ENCODE measurements at places on chromosomes 1 and 21.

GRCh38 chr1:225449261-225449660, 21.4 kb upstream of the LBR start:
- no peak for DNase-seq

GRCh38 chr1:55446351-55446750, 231.2 kb upstream of the USP24 start:
- DNase-seq = no peak

GRCh38 chr1:214660900-214661299, 57.9 kb downstream of the CENPF start:
- DNase-seq = no peak

DNA sequence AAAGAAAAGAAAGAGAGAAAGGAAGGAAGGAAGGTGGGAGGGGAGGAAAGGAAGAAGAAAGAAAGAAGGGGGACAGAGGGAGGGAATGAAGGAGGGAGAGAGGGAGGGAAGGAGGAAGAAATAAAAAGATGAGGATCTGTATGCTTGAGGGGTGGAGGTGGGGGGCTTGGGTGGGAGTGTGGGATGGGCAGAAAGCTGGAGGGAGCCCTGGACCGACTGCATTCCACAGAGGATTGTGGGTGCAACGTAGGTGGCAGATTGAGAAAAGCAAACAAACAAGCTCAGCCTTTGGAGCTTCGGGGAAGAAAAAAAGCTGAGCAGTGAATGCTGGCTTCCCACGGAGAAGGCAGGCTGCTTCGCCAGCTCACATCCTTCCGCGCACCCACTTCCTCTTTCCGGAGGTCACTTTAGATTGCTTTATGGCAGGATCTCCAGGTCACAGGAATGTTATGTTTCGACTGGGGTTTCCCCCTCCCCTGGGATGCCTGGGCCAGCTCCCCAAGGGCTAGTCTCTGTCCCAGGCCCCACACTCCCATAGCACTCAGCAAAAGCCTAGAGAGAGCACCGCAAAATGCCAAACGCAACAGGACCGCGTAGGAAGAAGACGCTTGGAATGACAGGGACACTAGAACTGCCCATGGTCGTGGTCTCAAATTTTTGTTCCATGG, 20.7 kb upstream of the LGALS8 start:
- DNase-seq = no peak

GRCh38 chr1:12756768-12757413, 10.9 kb downstream of the CFAP107 start:
- no peak for DNase-seq

GRCh38 chr1:197778366-197778945, 3.2 kb upstream of the DENND1B start:
- DNase-seq = no peak

DNA sequence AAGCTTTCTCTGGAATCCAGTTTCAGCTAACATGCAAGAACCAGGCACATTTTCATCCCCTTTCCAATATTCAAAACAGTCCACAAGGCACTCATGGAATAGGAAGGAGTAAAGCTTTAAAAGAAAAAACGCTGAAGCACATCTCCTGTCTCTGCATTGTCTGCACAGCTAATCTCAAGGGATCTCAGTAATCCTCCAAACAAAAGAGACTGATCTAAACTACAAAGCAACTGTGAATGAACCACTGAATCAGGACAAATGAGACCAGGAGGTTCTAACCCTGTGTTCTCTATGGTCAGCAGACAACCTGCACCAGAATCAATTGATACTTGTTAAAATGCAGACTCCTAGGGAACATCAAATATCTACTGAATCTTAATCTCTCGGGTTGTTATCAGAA, 399.0 kb downstream of the HHAT start:
- no peak for DNase-seq

DNA sequence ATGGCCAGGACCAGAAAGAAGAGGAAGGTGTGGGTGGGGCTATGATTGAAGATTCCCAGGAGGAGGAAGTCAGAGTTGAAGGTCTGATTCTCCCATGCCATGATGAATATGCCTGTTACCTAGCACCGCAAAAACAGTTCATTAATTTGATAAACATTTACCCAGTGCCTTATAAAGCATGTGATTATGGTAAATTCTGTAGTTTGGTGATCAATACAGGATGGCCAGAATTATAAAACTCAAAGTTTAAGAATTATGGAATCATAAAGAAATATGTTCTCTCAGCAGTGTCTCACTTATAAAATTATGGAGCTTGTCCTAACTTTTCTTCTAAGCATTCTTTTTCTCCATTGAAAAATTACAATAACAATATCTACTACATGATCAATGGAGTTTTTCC, at the start of gene OR2M7:
Gene OR2M7 (minus strand): TSS at position 101 of the 400 bp plus-strand sequence. CDS start 0 bp downstream, at position 101.
- no peak for DNase-seq

DNA sequence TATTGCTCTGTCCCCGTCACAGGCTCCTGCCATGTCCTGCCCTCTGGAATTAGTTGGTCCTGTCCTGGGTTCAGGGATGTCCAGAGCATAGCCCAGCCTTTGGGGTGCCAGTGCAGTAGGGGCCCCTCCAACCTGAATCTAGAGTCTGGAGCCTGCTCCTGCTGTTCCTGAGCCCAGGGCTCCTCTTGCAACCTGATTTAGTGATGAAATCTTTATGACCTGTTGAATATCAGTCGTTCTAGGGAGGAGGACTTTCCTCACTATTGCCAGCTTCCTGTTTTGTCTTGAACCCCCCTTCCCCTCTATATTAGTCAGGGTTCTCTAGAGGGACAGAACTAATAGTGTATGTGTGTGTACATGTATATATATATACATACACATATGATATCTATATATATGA, 42.5 kb upstream of the STUM start:
- DNase-seq = no peak

- no peak for DNase-seq
These were observed 55.1 kb downstream of the COL18A1 start for GRCh38 chr21:45460011-45460565.

DNA sequence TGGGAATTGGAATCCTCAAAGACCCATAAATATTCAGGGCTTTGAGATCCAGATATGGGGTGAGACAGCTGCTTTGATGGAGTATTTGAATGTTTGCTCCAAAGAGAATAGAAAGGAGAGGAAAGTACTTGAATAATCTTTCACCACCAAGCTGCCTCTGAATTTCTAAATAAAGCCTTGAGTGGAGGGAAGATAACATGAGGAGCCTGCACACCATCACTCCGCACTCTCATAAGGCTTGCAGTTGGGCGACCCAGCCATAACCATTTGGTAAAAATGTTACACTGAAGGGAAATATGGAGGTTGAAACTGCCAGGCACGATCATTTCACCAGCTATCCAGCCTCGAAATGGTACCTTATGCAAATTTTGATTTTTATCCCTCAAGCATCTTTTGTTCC, 38.4 kb downstream of the VCAM1 start:
- DNase-seq = no peak

- DNase-seq = no peak
These were observed 139.6 kb upstream of the NRIP1 start for GRCh38 chr21:15204140-15204969.

DNA sequence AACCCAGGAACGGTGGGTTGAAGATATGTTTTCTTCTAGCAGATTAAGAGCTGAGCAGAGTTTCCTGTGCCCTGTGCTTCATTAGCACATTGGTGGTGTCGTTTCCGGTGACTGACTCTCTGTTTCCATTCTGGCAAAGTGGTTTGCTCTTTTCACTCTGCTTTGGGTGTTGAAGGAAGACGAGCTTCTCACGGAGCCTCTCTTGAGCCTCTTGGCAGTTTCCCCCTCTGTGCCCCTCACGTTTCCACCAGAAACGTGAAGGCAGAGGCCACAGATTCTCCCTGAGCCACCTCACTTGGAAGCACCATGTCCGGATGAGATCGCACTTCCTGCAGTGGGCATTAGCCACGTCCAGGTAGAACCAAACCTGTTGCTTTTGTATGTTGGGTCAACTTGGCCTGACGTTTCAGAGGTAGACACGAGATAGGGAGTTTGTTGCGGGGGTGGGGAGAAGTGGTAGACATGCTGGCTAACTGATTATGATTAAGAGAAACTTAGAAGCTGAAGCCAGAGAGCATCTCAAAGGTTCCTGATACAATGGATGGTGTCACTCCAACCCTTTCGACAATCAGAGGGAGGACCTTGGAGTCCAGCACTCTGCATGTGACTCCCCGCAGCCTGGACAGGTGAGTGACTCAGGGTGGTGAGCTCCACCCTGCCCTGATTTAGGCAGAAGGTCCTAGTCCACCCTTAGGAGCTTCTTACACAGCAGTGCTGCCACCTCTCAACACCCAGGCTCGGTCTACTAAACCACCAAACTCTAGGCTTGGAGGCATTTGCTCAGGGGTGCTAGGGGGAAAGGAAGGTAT, at the start of gene LAX1:
Gene LAX1 (plus strand): TSS at position 155 of the 809 bp plus-strand sequence. CDS start 383 bp downstream, at position 538.
- peak; percentile 64 for DNase-seq

GRCh38 chr1:110035236-110035752, 870 bp downstream of the STRIP1 start:
- no peak for DNase-seq

- no peak for DNase-seq
These were observed 17.6 kb downstream of the RIT1 start for GRCh38 chr1:155893389-155894142.

GRCh38 chr1:3172431-3173380, 103.7 kb downstream of the PRDM16 start:
- DNase-seq = no peak

- DNase-seq = no peak
These were observed 20.0 kb downstream of the METTL13 start for GRCh38 chr1:171801487-171801891.

- DNase-seq = no peak
These were observed 121.4 kb upstream of the ZBTB40 start for GRCh38 chr1:22330092-22330759.

DNA sequence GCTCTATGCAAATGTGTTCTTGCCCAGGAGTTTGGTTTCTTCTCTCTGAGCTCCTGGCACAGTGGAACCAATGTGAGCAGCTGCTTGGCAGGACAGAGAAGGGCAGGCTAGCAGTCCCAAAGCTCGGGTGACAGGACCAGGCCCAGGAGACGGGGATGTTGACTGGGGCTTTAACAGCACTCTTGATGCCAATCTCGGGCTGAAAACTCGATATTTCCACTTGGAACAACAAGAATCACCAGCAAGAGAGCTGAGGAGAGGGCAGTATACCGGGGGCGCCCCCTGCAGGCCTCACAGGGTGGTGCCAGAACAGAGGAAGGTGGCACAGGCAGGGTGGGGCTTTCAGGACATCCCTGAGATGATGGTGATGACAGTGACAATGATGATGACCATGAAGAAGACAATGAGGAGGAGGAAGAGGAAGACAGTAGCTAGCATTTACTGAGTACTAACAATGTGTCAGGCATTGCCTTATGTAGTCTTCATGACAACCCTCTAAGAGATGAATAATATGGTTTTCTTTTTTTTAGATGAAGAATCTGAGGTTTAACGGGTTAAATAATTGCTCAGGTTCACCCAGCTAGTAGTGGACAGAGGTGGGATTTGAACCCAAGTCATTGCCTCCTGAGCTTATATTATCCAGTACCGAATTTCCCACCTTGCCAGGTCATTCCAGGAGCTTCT, 2.7 kb upstream of the KCNJ9 start:
- no peak for DNase-seq

GRCh38 chr1:7322912-7323311, 448.2 kb upstream of the VAMP3 start:
- no peak for DNase-seq

DNA sequence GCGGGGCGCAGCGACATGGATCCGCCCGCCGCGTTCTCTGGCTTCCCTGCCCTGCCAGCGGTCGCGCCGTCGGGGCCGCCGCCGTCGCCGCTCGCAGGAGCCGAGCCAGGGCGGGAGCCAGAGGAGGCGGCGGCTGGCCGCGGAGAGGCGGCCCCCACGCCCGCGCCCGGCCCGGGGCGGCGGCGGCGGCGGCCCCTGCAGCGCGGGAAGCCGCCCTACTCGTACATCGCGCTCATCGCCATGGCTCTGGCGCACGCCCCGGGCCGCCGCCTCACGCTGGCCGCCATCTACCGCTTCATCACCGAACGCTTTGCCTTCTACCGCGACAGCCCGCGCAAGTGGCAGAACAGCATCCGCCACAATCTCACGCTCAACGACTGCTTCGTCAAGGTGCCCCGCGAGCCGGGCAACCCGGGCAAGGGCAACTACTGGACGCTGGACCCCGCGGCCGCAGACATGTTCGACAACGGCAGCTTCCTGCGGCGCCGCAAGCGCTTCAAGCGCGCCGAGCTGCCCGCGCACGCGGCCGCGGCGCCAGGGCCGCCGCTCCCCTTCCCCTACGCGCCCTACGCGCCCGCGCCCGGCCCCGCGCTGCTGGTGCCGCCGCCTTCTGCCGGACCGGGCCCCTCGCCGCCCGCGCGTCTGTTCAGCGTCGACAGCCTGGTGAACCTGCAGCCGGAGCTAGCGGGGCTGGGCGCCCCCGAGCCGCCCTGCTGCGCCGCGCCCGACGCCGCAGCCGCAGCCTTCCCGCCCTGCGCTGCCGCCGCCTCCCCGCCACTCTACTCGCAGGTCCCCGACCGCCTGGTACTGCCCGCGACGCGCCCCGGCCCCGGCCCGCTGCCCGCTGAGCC, 459 bp downstream of the FOXE3 start:
- no peak for DNase-seq

- no peak for DNase-seq
These were observed 3.7 kb downstream of the HSD11B1 start for GRCh38 chr1:209708297-209708696.

- DNase-seq = no peak
These were observed at the start of gene SEC16B for GRCh38 chr1:177969825-177970371. TSS of gene SEC16B (minus strand) at chr1:177970058. CDS start at chr1:177967981, 2,077 bp downstream.

DNA sequence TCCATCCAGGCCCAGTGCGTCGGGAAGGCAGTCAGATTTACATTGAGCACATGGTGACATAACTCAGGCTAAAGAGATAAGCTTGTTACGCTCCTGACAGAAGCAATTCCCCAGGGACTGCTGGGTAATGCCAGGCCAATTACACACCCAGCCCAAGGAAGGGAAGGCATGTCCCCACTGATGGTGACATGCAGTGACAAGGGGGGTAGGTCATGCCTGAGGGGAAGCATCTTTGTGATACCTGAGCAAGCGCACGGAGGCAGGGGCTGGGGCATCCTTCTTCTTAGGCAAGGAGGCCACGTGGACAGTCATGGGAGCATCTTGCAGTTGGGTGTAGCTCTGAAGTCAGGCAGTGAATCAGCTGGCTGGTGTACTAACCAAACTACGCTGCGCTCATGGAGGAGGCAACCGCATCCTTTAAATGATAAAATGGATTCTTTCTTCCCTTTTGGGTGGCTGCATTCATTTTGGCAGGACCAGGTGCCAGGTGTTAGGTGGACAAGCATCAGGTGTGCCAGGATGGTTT, 39.6 kb upstream of the GRIK3 start:
- no peak for DNase-seq

DNA sequence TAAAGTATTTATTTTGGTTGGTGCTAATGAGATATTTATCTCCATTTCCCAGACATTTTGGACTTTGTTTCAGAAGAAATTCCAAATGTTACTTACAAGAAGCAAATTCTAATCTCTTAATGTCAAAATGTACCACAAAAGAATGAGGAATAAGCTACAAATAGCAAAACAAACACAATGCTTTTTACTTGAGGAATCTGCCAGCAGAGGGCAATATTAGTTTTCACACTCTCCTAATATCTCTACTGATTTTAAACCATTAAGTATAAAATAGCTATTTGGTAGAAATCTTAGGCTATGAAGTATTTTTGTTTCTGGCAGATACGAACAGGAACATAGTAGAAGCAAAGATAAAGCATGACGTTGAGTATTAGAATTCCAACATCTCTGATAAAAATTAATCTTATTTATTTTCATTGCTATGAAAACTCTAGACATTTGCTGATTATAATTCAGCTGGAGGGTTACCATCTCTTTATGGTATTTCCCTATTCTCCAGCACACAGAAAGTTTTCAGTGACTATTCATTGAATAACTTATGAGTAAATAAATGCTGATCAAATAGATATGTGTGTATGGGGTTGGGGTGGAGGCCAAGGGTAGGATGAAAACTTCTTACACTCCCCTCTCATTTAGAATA, 13.4 kb upstream of the HMCN1 start:
- DNase-seq = no peak

GRCh38 chr1:160139840-160140239, 11.6 kb upstream of the ATP1A4 start:
- DNase-seq = no peak
